H9 (cell line): ENCODE measurements at places on chromosomes 4 and X.
A peak's percentile ranks its signal among the peaks of the same experiment; 100 is the strongest.

DNA sequence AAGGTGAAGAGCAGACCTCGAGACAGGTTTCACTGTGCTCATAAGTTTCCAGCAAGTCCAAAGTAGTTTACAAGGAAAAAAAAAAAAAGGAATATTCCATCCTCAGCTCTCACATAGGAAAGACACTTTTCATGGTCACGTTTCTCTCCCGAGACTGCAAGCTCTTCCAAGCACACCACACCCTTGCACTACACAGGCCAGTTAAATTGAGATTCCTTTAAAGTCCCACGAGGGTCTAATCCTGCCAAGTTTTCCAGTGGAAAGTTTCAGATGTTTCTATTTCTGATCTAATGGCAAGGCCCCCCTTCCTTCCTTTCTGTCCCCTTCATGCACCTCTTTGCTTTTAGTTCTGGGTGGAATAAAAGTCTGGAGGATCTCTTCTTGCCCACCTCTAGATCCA is 67.9 kb upstream of the PCDH19 start:
- DNase-seq: no peak

- no peak for DNase-seq
These were observed 50.3 kb downstream of the MAML3 start for GRCh38 chr4:140103676-140104075.

DNA sequence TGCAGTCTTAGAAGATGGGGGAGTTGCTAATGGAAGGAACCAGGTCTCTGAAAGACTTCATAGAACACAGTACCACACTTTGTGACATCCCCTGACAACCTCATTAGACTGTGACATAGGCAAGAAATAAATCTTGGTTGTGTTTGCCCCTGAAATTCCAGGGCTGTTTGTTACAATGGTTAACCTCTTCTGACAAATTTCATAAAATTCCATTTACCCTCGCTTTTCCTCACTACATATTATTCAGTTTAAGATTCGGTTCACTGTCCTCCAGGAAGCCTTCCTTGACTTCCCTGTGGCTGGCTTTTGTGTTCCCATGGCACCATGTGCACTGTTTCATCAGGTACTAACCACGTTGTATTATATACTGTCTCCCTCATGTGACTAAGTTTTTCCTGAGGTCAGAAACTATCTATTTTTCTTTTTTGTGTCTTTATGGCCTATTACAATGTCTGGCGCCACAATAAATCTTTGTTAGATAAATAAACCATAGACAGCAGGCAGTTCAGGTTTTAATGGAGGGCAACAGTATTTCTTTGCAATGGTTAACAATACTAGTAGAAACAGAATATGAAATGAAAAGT is 54.2 kb downstream of the ATXN3L start:
- no peak for DNase-seq

GRCh38 chrX:101430457-101431078 is 22.5 kb downstream of the HNRNPH2 start:
- no peak for DNase-seq

- no peak for DNase-seq
These were observed 361.2 kb downstream of the BCOR start for GRCh38 chrX:39736216-39737211.

GRCh38 chr4:107187091-107187490 is 151.0 kb upstream of the DKK2 start:
- no peak for DNase-seq

GRCh38 chrX:129976441-129976840 is 6.0 kb upstream of the BCORL1 start:
- DNase-seq: no peak

DNA sequence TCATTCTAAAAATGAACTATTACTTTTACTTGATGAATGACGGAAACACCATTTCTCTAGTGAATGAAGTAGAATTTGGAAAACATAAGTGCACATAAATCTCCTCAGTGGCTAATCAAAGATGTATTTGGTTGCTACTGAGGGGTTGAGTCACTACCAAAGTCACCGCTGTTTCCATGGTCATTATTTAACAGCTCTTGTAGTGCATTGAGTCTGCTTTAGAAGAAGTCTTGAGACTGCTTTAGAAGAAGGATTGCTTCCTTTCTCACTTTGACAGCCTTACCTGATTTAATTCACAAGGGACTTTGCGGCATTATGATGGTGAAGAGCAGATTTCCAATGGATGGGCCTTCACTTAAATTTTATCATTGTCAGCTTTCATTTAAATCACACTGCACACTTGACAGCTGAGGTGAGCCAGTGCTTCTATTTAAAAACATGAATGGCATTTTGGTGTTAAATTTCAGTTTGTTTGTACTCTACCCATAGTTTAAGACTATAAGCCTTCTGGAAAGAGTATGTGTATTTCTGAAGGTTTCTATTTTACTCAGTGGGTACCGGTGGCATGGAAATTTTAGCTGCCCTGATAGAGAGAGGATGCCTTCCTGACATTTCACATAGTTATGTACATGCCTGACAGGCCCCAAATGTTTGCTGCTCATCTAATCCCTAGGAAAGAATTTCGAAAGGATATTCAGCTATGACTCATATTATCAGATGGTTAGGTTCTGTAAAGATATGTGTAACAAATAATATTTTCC is 9.5 kb downstream of the ASB5 start:
- no peak for DNase-seq

DNA sequence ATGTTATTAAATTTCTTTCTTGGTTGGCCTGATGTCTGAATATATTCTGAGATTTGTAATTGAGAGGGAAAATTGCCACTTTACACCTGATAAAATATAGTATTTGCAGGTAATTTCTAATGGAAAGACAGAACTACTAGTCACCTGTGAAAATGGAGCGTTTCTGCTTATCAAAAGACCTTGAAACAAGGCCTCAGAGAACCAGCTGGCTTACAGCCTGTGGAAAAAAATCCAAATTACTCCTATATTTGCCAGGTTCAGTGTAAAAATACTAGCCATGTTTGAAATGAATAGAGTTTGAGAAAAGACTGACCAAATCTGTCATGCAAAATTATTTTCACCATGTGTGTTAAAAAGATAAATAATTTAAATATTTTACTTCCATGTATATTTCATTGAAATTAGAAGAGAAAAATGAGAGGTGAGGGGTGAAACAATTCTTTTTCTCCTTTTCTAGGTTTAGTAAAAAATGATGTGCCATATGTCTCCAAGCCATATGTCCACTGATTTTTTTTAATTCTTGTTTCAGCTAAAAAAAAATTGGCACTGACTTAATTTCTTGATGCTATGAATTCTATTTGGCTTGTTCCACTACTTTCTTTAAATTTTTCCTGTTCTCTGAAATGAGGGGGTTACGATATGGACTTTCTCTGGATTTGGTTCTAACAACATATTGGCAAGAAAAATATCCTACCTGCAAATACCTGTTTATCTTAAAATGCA is 464.9 kb downstream of the GRXCR1 start:
- no peak for DNase-seq

GRCh38 chrX:104112326-104112951 is at the start of gene ZCCHC18:
TSS of gene ZCCHC18 (plus strand) at chrX:104112523. CDS start at chrX:104114112, 1,589 bp downstream.
- peak; percentile 83 for DNase-seq

DNA sequence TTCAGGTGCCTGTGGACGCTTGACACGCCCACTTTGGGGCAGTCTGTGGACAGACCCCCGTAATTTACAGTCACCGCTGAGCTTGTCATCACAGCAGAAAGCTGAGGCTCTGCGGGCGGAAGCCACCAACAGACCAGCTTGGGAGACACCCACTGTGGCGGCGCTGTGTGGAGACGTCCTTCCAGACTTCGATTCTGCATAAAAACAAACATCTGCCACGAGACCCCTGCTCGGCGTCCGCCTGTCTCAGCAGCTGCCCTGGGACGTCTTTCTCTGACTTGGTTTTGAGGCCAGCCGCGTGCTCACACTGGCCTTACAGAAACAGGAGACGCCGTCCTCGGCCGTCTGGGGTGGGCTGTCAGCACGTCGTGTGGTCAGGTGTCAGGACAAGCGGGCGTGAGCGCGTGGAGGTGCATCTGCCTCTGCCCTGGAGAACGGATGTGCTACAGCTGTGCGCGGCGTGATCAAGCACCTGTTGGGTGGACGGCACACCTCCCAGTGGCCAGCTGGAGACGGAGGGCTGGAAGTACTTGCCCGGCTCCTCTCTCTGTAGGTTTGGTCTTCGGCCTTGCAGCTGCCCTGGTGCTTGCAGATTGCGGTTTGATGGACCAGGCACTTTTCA is 37.5 kb downstream of the PIGG start:
- no peak for DNase-seq

DNA sequence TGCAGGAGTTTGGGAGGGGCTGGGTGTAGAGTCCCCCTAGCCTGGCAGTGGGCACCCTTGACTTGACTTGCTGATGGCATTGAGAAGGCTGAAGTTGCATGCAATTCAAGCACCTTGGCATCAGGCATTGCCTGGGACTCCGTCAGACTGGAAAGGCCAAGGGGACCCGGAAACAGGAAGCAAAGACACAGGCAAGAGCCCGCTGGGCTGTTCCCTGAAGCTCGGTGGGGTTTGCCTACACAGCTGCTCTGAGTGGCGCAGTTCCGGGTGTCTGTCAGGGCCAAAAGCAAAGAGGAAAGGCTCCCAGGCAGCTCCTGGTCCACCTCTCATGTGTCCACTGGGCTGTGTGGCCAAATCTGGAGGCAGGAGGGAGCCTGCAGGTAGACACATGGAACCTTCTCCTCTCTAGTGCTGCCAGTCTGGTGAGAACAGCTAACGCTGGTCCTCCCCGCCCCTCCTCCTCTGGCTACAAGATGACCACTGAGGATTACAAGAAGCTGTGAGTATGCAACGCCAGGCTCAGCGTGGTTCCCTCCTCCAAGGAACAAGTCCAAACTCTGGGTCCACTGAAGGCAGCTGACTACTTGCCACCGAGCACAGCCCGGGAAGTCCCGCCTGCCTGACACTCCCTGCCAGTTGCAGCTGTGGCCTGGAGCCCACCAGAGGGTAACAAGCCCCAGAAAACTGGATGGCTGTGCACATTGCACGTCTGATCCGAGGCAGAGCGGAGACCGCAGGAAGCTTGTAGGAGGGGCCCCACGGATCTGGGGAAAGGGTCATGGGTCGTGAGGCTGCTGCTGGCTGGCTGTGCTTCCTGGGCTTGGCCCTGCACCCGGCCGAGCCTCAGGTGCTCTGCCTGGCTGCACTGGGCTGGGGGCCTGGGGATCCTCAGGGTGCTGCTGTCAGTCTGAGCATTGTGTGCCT is 20.1 kb downstream of the ZNF185 start:
- no peak for DNase-seq

- DNase-seq: no peak
These were observed 29.9 kb downstream of the CPEB2 start for GRCh38 chr4:15031993-15032675.

GRCh38 chr4:153402366-153402765 is 57.9 kb downstream of the MND1 start:
- DNase-seq: no peak

DNA sequence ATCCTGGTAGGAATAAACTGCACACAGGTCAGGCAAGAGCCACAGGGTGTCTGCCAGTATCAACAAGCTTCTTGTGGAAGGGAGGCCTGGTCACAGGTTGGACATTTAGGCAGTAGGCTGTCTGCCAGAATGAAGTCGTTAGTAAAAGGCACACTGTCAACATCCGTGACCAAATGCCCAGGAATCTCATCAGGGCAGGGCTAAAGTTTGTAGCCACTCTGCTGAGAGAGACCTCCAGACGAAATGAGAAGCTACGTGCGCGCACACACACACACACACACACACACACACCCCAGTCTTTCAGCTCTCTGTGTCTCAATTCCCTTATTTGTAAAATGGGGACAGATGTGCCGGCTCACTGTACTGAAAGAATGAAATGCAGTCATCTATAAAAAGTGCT is 408.7 kb upstream of the ZFP42 start:
- no peak for DNase-seq

DNA sequence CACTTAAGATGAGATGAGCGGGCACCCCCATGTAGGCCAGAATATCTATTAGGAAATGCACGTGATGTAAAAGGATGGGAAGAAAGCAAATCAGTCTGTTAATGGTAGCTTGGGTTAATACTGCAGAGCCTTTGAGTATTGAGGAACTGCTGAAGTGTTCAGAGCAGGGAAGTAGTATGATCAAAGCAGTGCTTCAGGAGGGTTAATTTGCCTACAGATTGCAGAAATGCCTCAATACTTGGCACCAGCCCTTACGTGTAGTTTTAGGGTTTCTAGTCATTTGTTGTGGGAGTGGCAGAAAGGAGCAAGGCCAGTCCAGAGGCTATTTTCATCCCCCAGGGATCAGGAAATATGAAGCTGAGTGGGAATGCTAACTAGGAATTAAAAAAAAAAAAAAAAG is 19.7 kb downstream of the ZFX start:
- DNase-seq: no peak

GRCh38 chrX:69228732-69229131 is 63.5 kb upstream of the PJA1 start:
- DNase-seq: no peak

- DNase-seq: no peak
These were observed 1.3 kb downstream of the MTHFD2L start for GRCh38 chr4:74159143-74159709.

DNA sequence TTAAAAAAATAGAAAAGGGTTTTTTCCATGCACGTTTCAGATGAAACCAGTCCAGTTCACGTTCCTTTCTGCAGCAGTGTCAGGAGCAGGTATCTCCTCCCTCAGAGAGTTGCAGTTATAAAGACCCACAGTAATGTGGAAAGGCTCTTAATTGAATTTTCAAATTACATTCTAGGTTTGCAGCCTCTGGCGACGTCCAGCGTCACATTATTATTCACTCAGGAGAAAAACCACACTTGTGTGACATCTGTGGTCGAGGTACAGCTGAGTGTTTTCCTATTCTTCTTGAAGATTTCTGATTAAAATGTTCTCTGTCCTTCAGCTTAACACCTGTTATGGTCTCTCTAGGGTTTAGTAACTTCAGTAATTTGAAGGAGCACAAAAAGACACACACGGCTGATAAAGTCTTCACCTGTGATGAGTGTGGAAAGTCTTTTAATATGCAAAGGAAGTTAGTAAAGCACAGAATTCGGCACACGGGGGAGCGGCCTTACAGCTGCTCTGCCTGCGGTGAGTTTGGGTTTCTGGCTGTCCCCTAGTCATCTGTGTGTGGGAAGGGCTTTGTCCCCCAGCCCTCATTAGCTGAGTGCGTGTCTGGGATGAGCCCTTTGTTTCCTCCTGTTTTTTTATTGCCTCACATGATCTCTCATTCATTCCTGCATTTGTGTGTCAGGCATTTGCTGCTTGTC is 25.6 kb downstream of the ZBTB49 start:
- DNase-seq: no peak

GRCh38 chrX:139530550-139530949 is at the start of gene F9:
TSS of gene F9 (plus strand) at chrX:139530739. CDS start at chrX:139530765, 26 bp downstream.
- no peak for DNase-seq
